ENCODE measurements at places on chromosomes 2 and 18. TPM values are rescaled to one million over a fixed set of nuclear protein-coding genes. Genes with fewer than 3 reads are reported as not detected.

The TAF4B gene
- total RNA-seq: 5.9 TPM

The TUBB8B gene
- total RNA-seq: 5.8 TPM

The KIAA1328 gene
- 5.2 TPM for total RNA-seq

The IL1RN gene
- total RNA-seq: 594 TPM

The PROKR1 gene
- total RNA-seq: not detected

The ZC3H8 gene
- total RNA-seq: 43.9 TPM

The GREB1L gene
- 0.66 TPM for total RNA-seq

The CLEC4F gene
- 0.15 TPM for total RNA-seq

The CNDP1 gene
- not detected for total RNA-seq

The XIRP2 gene
- 0.03 TPM for total RNA-seq

DNA sequence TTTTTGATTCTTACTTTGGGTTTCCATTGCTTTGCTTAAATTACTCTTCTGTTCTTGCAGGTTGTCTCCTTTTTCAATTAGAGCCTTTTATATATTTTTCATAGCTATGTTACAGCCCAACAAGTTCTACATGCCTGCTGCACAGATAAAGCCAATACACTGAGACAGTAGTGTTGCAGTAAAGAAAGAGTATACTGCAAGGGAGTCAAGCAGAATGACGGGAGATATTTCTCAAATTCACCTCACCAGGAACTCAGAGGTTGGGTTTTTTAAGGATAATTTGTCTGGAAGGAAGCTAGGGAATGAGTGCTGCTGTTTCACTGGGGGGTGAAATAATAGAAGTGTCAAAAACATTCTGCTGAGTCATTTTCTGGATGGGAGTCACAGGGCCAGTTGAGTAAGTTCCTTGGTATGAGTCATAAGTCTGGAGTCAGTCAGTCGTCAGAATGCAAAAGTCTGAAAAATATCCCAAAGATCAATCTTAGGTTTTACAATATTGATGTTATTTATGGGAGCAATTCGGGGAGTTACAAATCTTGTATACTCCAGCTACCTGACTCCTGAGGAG lies 193.0 kb upstream of the RGPD4 start:
- no peak for DNase-seq

GRCh38 chr2:73292906-73293533 lies 328 bp downstream of the EGR4 start:
- no peak for DNase-seq

- no peak for DNase-seq
Observed at GRCh38 chr2:123913143-123913735, 111.8 kb upstream of the CNTNAP5 start.

- no peak for DNase-seq
Observed at GRCh38 chr2:38981003-38981669, 91.5 kb downstream of the ARHGEF33 start.

DNA sequence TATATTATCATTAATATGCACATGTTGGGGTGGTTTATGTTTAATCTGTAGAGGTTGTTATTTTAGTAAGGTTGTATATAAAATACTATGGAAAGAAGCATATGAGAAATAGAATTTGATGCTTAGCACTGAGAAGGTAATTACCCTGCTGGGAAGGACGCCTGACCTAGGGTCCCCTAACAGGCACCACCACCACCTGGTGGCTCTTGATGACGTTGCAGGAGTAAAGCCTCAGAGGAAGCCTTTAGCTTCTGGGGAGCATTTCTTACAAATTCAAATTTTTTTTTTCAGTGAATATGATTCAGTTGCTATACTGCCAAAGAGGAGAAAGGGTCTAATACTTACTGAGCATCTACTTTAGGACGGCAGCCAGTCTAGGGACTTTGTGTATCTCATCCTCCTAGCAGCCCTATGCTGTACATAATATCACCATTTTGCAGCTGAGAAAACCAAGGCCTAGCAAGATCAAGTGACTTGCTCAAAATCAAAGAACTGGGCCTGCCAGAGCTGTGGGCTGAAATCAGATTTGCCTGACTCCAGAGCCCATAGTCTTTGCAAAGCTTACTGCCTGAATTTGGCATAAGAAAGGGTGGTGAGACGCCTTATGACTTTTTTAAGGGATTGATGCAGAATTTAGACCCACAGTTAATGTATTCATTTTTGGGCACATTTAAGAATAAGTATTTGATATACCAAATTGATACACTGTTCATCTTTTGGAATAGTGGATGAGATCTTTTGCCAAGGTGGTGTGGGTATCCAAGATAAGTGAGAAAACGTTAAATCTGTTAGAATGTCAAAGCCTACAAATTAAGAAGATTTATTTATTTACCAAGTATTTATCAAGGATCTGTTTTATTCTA lies 78.8 kb upstream of the GAREM1 start:
- no peak for DNase-seq

- no peak for DNase-seq
Observed at GRCh38 chr18:44507729-44508325, 172.9 kb upstream of the SETBP1 start.

GRCh38 chr2:218275371-218276072 lies 5.2 kb downstream of the PNKD start:
- no peak for DNase-seq

GRCh38 chr2:199704358-199705238 lies 146.4 kb downstream of the FTCDNL1 start:
- DNase-seq: no peak

DNA sequence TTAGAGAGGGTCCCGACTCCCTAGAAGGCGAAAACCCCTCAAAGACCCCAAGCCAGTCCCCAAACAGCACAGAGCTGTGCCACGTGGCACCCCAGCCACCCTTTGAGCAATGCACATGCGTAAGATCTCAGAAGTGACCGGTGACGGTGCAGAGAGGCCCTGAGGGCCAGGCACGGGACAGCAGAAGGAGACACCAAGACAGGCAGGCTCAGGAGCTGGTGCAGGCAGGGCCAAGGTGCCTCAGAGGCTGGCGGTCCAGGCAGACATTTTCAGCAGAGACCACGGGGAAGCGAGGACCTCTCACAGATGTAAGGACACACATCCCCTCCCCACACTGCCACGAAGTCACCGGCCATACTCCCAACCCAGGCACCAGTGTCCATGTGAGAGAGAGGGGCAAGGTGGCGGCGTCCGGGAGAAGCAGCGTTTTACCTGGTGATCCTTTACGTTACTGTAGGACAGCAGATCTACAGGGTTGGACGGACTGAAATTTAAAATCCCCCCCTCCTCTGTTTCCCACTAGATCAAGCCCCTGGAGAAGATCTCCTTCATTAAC lies 2.0 kb upstream of the RAB17 start:
- DNase-seq: no peak

- DNase-seq: no peak
Observed at GRCh38 chr18:76495435-76496193, 572 bp upstream of the ZNF516 start.

DNA sequence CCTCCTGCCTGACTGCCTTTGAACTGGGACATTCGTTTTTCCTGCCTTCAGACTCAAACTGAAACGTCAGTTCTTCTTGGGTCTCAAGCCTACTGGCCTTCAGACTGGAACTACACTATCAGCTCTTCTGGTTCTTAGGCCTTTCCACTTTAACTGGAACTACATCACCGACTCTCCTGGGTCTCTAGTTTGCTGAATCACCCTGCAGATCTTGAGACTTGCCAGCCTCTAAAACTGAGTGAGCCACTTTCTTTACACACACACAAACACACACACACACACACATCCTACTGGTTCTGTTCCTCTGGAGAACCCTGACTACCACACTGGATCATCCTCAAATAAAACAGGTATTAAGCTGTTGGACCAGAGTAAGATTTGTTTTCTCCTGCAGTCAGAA lies 46.7 kb upstream of the ATL2 start:
- no peak for DNase-seq

DNA sequence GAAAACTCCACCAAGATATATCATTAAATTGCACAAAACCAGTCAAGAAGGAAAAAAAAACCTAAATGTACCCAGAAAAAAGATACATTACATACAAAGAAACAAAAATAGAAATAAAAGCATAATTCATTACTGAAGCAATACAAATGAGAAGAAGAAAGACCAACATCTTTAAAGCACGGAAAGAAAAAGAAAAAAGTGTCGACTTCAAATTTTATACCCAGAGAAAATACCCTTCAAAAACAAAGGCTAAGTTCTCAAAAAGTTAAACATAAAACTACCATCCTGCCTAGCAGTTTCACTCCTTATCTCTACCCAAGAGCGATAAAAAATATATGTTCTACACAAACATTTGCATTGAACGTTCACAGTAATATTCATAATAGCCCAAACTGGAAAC lies 82.0 kb downstream of the ATAD2B start:
- DNase-seq: no peak

- no peak for DNase-seq
Observed at GRCh38 chr2:60476206-60476954, 77.1 kb downstream of the BCL11A start.

- no peak for DNase-seq
Observed at GRCh38 chr2:168550670-168551069, 94.6 kb downstream of the CERS6 start.

DNA sequence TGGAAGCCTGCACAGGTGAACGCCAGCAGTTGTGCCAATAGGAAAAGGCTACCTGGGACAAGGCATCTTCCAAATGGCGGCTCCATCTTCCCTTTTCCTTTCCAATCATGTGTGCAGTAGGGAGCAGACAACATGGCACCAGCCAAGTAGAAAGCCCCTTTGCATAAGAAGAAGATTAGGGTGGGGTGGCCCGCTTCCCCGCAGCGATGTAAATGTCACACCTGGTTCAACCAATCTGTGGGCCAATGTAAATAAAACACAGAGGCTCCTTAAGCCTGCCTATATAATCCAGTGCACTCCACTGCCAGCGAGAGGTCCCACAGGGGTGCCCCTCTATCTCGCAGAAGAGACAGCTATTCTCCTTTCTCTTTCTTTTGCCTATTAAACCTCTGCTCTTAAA lies 468.4 kb upstream of the CRIM1 start:
- no peak for DNase-seq

- no peak for DNase-seq
Observed at GRCh38 chr2:190596993-190597392, 51.9 kb upstream of the NAB1 start.

Measured in esophagus squamous epithelium (tissue), 5 donors.